ENCODE measurements at places on chromosomes 13 and 19. TPM values are rescaled to one million over a fixed set of nuclear protein-coding genes. Genes with fewer than 3 reads are reported as not detected.

The CHST8 gene
- 0.66 TPM for total RNA-seq

The OR10H1 gene
- total RNA-seq, result not detected

The SIGLECL1 gene
- total RNA-seq, result not detected

The NCR1 gene
- not detected for total RNA-seq

The UBL5 gene
- total RNA-seq, result 581 TPM

- no peak for DNase-seq
Observed at GRCh38 chr19:31387717-31388301, 38.6 kb upstream of the TSHZ3 start.

DNA sequence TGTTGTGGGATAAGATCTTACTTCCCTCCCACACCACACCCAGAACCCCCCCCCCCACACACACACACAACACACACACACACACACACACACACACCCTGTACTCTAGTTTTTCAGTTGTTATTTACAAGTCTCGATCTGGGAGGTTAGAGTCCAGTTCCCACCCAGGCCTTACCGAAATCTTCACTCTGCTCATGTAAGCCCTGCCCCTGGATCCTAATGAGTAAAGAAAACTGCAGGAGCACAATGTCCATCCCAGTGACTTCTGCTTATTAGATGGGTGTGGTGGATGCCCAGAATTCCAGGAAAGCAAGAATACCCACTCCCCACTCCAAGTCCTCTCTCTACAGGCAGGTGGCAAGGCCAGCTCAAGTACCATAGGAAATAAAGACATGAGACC is 23.0 kb downstream of the STARD13 start:
- DNase-seq, result no peak

- DNase-seq, result no peak
Observed at GRCh38 chr13:52454459-52454819, 839 bp upstream of the CKAP2 start.

DNA sequence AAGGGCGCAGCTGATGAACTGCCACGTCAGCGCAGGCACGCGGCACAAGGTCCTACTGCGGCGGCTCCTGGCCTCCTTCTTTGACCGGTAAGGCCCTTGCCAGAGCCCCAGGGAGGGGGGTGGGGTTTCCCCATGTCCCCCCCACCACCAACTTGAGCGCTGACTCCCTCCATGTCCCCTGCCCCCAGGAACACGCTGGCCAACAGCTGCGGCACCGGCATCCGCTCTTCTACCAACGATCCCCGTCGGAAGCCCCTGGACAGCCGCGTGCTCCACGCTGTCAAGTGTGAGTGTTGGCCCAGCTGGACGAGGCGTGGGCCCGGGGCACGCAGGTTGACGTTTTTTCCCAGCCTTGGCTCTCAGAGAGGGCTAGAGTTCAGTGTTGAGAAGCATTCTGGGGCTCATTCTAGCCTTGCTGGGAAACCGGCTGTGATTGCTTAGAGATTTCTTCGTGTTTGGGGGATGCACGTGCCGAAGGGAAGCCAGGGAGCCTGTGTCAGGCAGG is 12.8 kb downstream of the STX10 start:
- no peak for DNase-seq

- DNase-seq, result peak; percentile 93
Observed at GRCh38 chr19:13163609-13164342, 13.6 kb downstream of the IER2 start.

- DNase-seq, result no peak
Observed at GRCh38 chr13:65830411-65831205, 1399.5 kb downstream of the PCDH9 start.

GRCh38 chr19:970695-971094 is 13.4 kb upstream of the WDR18 start:
- no peak for DNase-seq

- DNase-seq, result no peak
Observed at GRCh38 chr19:45440259-45440638, 16.5 kb upstream of the ERCC1 start.

DNA sequence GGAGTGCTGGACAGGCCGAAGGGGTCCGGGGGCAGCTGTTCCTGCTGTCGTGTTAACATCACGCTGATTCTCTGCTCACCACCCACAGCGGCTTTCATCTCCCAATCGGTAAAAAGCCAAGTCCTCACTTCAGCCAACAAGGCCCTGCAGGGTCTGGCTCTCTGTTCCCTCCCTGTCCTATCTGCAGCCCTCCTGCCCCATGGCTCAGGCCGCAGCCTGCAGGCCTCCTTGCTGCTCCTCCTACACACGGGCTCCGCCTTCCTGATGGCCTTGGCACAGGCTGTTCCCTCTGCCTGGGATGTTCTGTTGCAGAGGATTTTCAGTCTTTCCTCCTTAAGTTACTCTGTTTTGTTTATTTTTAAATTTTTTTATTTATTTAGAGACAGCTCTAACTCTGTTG is 22.2 kb downstream of the FUZ start:
- DNase-seq, result no peak

- DNase-seq, result no peak
Observed at GRCh38 chr13:76638181-76638580, 248.0 kb downstream of the KCTD12 start.

- DNase-seq, result no peak
Observed at GRCh38 chr13:74026753-74027152, 107.5 kb downstream of the KLF12 start.

DNA sequence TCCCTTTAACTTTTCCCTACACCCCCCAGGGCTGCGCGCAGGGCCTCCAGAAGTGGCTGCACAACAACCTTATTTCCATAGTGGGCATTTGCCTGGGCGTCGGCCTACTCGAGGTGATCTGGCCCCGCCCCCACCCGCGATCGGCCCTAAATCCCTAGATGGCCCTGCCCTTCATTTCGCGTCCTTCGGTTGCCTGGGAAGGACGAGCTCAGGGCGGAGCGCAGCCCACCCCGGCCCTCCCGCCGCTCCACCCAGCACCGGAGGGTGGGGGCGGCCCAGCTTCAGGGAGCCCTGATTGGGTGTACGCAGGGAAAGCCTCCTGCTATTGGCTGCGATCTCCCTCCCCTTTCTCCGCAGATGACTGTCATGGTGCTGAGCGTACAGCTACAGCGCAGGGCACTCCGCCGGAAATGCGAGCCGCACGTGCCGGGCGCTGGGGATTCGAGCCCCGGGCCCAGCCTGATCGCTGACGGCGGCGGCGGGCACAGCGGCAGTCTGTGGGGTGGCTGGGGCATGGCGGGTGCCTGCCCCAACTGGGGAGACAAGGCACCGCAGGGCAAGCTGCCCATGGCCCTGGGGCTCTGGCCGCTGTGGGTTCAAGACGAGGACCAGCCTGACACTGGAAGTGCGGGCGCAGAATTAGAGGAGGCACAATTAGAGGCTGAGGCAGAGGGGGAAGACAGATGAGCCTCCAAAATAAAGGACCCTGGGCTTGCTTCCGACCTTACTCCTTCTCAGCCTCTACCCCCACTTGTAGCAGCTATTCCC is 4.3 kb downstream of the CD37 start:
- DNase-seq, result peak; percentile 93

- no peak for DNase-seq
Observed at GRCh38 chr19:5801796-5802619, 2.9 kb upstream of the NRTN start.

- peak; percentile 95 for DNase-seq
Observed at GRCh38 chr19:49889687-49890348, 6.9 kb downstream of the IL4I1 start.

- DNase-seq, result no peak
Observed at GRCh38 chr13:29853131-29853530, 2.7 kb upstream of the UBL3 start.

GRCh38 chr13:108588516-108588915 is 40.9 kb upstream of the MYO16 start:
- no peak for DNase-seq

GRCh38 chr13:57675526-57675925 is 44.0 kb downstream of the PCDH17 start:
- DNase-seq, result no peak

DNA sequence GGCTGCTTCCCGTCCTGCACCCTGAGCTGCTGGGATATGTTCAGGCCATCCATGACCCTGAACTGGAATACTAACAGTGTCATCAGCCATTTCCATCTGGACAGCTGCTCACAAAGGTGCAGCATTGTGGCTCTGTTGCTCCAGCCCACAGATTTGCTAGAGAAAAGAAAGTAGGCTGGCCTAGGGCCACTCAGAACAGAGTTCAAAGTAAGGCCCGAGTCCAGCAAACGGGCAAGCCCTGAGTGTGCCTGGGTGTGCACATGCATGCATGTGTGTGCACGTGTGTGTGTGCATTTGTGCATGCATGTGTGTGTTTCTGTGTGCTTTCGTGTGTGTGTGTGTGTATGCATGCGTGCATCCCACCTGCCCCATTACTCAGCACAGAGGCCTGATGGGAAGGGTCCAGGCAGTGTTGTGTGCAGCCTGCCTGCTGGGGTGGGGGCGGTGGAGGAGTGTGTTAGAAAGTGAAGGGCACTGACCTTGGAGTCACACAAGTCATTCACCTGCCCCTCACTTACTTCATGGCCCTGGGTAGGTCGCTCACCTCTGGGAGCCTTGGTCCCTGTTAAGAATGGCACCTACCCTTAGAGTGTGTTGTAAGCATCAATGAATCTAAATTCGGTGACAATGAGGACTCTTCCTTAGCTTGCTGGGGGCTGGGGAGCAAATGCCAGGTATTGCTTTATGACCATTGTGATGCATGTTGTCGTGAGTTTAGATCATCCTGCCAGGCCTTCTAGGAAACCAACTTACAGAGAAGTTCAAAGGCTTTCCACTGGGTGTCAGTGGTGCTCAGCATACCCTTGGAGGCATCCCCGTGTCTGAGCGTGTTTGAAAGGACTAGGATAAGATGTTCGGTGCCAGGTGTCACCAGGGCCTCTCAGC is 53.2 kb downstream of the GPR12 start:
- DNase-seq, result peak; percentile 78

DNA sequence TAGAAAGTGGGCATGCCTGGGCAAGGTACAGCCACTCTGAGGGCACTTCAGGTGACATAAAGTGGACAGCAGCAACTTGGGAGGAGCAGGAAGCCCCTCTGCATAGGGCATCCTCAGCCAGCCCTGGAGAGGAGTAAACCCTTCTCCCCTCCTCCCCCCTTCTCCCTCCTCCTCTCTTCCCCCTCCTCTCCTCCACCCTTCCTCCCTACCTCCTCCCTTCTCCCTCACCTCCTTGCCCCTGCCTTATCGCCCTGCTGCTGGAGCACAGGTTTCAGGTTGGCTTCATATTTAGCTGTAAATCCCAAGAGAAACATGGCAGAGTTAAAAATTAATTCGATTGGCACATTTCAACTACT is 30.5 kb upstream of the ATP12A start:
- no peak for DNase-seq

DNA sequence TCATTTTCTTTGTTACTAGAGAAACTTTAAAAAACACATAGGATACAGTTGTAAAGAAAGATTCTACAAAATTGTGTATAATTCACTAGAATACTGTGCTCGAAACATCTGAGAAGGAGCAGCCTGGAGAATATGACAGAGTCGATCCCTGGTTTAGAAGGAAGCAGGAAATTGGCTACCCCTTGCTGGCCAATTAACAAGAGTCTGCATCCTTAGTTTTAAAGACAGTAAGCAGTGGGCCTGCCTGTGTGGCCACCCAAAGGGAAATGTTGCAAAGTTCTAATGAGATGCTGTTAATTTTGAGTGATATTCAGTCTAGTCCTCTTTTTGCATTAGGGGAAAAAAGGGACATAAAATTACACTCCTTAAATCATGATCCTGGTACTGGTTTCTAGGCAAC is 988.6 kb downstream of the PCDH17 start:
- no peak for DNase-seq

DNA sequence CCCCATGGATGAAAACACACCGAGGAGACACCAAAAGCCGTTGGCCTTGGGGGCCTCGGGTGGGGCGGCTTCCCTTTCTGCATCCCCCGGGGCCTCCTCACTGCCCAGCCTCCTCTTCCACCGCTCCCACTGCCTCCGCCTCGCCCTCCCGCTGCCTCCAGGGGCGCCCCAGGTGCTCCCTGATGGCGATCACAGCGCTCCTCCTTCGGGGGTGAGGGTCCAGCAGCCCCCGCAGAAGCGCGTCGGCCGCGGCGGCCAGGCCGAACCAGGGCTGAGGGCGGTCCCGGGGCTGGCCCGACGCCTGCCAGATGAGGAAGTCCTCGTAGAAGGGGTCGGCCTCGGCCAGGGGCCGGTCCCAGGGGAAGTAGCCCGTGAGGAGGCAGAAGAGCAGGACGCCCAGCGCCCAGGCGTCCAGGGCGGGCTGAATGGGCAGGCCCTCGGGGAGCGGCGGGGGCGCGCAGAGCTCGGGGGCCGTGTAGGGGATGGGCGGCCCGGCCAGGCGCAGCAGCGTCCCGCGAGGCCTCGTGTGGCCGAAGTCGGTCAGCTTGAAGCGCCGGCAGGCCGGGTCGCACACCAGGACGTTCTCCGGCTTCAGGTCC is 7.2 kb downstream of the SBK2 start:
- DNase-seq, result no peak

All from esophagus muscularis mucosa (tissue), 4 donors.